Activated gamma-delta T cell treated with anti-CD3 and anti-CD28 coated beads, Interleukin-2, amount 50 U/mL, for 16 hours (primary cell): ENCODE measurements at places on chromosomes 2 and 18.
A peak's percentile ranks its signal among the peaks of the same experiment; 100 is the strongest.

DNA sequence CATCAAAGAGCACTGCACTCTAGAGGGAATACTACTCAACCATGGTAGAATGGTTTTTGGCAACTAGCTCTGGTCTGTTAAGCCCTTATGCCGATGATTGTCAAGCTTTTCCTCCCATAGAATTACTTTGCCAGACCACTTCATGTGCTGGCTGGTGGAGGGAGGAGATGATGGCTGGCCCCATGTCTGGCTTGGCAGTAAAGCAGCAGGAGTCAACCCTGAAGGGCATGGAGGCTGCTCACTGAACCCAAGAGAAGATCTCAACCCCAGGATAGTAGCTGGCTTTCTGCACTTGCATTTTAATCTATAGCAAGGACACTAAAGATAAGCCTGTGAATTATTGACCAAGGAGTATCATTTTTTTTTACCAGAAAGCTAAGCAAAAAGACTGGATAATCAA lies 309.9 kb downstream of the PIEZO2 start:
- DNase-seq, result no peak

- DNase-seq, result no peak
Measured at GRCh38 chr2:172829229-172829628, 93.6 kb downstream of the RAPGEF4 start.

DNA sequence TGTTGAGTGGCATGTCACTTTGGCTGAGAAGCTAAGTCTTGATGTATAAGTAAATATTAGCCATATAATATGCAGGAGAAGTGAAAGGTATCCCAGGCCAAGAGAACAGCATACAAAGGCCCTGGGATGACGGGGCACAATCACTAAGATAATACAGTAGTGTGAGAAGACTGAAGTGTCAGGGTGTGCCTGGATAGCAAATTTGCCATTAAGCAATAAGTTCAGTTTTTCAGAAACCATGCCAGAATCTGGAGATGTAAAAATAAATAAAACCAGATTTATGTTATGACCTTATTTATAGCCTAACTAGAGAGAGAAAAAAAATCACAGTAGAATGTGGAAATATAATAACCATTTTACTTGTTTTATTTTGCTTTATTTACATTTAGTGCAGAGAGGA lies 1858.7 kb upstream of the CELF4 start:
- DNase-seq, result no peak

DNA sequence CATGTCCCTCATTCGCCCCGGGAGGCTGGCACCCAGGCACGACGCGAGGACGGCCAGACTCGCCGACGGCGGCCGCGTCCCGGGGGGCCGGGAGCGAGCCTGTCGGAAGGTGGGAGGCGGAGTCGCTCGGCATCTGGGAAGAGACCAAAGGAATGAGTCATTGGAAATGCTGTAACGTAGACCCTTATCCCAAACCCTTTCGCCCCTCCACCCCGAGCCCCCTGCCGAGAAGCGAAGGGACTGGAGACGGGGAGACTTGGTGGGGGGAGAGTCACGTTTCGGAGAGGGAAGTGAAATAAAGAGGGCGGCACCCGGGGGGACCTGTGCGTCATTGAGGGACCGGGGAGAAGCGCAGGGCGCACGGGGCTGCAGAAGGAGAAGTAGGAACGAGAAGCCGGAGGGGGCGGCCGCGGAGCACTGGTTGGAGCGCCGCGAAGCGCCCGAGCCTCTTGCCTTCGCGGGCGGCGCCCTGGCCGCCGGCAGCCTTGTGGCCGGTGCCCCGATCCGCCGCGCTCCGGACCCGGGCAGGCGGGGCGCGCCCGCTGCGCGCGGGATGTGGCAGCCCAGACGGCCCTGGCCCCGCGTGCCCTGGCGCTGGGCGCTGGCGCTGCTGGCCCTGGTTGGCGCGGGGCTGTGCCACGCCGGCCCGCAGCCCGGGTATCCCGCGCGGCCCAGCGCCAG lies at the start of gene EMILIN2:
Gene EMILIN2 (plus strand): TSS at position 371 of the 681 bp plus-strand sequence. CDS start 183 bp downstream, at position 554.
- peak; percentile 9 for DNase-seq

DNA sequence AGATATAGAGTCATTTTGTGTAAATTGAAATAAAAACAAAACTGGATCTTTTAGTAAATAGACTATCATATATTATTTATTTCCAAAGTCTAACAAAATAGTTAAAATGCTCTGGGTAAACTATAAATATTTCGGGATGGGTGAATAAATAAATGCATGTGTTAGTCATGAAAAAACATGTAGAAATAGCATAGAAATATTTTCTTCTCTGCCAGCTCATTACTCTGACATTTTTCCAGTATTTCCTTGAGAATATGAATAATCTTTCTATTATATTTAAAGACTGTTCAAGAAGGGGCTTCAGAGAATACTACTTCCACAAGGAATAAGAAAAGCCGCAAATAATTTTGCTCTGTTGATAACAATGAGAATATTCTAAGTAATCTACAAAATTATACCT lies 880.4 kb downstream of the TRIB2 start:
- DNase-seq, result no peak

DNA sequence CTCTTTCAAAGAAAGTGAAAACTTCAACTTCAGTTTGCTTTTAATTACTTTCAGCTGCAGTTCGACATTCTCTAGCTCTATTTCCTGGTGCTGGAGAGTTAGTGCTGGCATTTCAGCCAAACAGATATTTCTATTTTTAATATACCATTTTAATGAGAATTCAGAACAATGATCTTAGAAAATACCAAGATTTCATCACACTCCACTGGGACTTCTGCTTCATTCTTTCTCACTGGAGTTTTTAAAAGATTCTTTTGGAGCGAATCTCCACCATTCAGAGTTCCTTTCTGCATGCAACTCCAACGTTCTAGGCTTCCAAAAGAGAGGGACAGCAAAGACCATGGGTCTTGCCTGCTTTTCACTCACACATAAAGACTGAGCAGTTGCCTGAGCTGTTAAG lies 94.2 kb downstream of the CABLES1 start:
- DNase-seq, result no peak
